ENCODE measurements at places on chromosomes 6 and 20.

GRCh38 chr6:169051371-169051770, 202.3 kb downstream of the THBS2 start:
- DNase-seq: no peak

GRCh38 chr6:90144396-90144795, 152.2 kb downstream of the BACH2 start:
- DNase-seq: no peak

GRCh38 chr20:5000263-5001173, 792 bp downstream of the SLC23A2 start:
- peak; percentile 60 for DNase-seq

GRCh38 chr6:139996253-139996834, 621.9 kb upstream of the CITED2 start:
- no peak for DNase-seq

- no peak for DNase-seq
Measured at GRCh38 chr20:54002741-54003140, 67.7 kb downstream of the BCAS1 start.

- no peak for DNase-seq
Measured at GRCh38 chr6:43800298-43800623, 30.2 kb downstream of the VEGFA start.

DNA sequence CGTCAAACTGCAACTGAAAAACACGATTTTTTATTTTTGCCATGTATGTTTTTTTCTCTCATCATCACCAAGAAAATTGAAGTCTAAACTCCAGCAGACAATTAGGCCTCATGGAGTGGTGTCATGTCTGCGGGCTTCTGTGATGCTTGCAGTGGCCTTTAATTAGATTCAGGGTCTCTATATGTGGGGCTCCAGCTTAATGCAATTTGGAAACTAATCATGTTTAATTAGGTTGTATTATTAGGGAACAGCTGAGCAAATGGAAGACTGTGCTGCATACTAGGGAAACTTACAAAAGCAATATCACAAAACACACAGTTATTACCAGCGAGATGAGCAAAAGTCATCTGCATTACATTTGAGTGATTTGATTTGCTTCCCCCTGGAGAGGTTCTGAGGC, 132.9 kb upstream of the PMEPA1 start:
- no peak for DNase-seq

Measured in Right ventricle myocardium superior (tissue), 1 donor.